ENCODE measurements at places on chromosomes 1 and 21.

DNA sequence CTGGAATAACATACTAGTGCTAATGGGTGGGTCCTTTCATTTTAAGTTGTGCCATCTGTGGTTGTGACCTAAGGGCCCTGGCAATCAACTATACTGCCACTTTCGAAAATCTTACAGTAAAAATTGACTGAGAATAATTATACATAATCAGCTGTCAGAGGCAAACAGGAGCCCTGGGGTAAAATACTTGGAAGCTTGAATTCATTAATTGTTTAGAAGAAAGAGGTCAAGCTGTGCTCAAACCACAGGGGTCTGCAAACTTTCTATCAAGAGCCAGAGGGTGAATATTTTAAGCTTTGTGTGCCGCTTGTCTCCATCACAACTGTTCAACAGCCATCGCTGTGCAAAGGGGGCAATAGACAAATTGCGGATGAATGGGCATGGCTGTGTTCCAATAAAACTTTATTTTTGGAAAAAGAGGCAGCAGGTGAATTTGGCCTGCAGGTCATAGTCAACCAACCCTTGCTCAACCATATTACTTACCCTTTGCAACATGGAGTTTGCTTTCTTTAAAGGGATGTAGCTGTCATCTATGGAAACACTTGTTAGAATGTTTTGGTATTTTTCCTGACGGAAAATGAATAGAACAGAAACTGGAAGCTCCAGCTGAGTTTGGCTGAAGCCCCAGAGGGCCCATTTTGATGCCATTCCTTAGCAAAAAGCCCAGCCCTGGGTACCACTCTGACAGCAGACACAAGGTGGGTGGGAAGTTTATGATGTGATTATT lies 35.7 kb upstream of the USP1 start:
- DNase-seq = peak; percentile 91

- DNase-seq = no peak
Observed at GRCh38 chr1:65772607-65773006, 20.1 kb upstream of the PDE4B start.

DNA sequence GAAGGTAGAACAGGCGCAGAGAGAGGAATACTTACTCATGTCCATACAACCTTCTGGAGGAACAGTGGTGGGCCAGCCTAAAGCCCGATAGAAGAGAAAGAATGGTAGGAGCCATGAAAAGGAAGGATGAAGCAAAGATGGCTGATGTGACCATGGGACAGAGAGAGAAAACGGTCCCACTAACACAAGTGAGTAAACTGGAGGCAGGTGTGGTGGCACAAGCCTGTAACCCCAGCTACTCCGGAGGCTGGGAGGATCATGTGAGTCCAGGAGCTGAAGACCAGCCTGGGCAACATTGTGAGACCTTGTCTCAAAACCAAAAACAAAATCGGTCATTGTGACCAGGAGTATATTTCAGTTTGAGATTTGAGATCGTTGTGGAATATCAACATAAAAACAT lies 49.4 kb downstream of the C1orf198 start:
- DNase-seq = no peak

- DNase-seq = no peak
Observed at GRCh38 chr1:20063861-20064292, 6.1 kb upstream of the PLA2G5 start.

- DNase-seq = no peak
Observed at GRCh38 chr1:67836769-67837168, 3.5 kb upstream of the GNG12 start.

- DNase-seq = no peak
Observed at GRCh38 chr1:16980473-16981268, at the start of gene MFAP2. MFAP2 (minus strand) TSS chr1:16980620; CDS start chr1:16978273, 2,347 bp downstream.

GRCh38 chr1:40633931-40634376 lies 31.5 kb downstream of the RIMS3 start:
- peak; percentile 14 for DNase-seq

- DNase-seq = no peak
Observed at GRCh38 chr1:8962812-8963530, 17.3 kb downstream of the CA6 start.

- no peak for DNase-seq
Observed at GRCh38 chr1:151222130-151222529, 23.8 kb downstream of the PIP5K1A start.

DNA sequence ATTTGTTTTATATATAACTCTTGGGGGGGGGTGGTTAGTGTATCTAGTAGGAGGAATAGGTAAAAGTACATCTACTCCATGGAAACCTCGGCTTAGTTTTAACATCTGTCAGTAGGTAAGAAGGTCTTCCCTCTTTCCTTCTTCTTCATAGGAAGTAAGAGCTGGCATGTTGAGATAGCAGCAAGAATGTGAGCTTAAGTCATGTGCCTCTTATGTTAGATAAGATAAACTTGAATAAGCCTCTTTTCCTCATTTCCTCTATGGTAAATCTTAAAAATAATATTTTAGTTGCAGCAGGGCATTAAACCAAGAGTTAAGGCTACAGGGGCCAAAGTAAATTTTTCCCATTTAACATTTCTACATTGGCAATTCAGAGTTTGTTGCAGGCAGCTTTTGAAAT lies 100.4 kb downstream of the MAP3K21 start:
- DNase-seq = no peak

DNA sequence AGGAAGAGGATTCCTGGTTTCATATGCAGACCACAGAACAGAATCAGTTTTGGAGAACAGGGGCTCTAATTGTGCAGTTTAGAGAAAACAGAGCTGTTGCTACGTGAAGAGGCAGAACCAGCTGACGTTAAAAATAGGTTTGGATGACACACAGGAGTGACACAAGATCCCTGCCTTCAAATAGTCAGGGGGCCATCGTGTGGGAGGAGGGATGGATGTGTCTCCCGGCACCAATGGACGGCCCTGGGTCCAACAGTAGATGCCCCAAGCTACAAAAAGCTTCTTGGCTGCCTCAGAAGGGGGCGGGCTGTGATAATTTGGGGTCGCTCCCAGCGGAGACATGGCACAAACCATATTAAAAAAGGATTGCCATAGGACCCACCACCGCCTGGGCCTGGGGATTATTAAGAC lies 87.8 kb downstream of the MRPL37 start:
- no peak for DNase-seq

DNA sequence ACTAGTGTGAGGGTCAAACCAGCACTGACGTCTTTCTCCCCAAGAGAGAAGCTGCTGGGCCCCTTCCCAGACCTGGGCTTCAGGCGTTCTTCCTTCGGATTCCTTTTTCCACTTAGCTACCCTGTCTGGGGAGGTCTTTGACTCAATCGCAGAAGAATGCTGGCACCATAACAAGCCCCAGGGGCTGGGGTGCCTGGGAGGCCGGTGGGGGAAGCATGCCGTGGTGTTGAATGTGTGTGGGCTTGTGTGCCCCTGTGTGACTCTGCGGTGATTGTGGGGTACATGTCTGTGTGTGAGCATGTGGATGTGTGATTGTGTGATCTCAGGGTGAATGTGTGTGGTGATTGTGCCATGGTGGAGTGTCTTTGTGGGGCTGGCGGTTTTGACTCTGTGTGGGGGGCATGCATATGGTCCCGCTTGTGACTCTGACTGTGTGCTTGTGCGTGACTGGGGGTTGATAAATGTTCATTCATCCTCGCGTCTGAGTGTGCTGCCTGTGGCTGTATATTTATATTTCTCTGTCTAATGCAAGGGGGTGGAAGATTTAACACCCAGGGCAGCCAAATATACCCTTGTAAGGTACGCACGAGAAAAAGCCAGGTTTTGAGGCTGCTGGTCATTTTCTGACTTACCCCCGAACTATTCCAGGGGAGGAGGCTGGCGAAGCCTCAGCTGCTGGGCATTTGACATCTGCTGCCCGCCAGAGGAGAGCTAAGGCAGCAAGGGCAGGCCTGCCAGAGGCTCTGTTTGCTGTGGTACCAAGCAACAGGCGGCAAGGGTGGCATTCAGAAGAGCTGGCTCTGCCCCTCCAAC lies 1.1 kb upstream of the SYNC start:
- DNase-seq = no peak

GRCh38 chr1:216051071-216051470 lies 372.2 kb downstream of the USH2A start:
- no peak for DNase-seq

GRCh38 chr1:191174298-191174697 lies 696.6 kb upstream of the BRINP3 start:
- no peak for DNase-seq

- no peak for DNase-seq
Observed at GRCh38 chr1:54158071-54158470, 5.3 kb upstream of the CDCP2 start.

DNA sequence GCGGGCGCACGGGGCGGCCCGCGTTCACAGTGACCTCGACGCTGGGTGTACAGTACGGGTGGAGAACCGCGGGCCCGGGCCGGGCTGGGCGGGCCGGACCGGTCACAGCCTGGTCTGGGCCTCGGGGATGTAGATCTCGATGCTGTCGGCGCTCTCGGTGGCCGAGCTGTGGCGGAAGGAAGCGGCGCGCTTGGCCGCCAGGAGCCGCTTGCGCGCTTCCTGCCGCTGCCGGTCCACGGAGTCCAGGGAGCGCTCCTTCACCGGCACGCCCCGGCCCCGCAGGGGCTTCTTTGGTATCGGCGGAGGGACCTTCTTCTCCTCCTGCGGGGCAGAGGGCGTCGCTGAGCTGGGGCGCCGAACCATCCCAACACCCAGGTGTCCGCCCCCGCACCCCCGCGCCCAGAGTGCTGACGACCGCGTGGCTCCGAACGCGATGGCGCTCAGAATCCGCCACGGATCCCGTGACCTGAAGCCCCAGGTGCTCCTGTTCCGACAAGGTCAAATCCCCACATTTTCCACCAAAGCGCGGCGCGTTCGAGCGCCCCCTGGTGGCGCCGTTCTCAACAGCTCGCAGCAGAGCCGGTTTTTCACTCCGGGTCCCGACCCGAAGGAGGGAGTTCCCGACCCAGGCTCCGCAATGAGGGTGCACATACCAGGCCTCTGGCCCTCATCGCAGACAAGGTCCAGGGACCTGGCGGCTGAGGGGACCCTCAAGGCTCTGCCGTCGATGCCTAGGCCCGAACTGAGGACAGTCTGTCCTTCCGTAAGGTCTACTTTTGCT lies 6.6 kb upstream of the SMIM12 start:
- DNase-seq = no peak

GRCh38 chr1:168763031-168763430 lies 34.0 kb upstream of the DPT start:
- DNase-seq = no peak

- no peak for DNase-seq
Observed at GRCh38 chr21:45467221-45467779, 62.3 kb downstream of the COL18A1 start.

- peak; percentile 24 for DNase-seq
Observed at GRCh38 chr1:117802531-117803257, 126.7 kb downstream of the GDAP2 start.

- no peak for DNase-seq
Observed at GRCh38 chr1:7847599-7847998, 5.3 kb downstream of the UTS2 start.

- DNase-seq = no peak
Observed at GRCh38 chr21:15240848-15241247, 176.0 kb upstream of the NRIP1 start.

GRCh38 chr1:235709018-235709417 lies 59.4 kb upstream of the GNG4 start:
- no peak for DNase-seq

- no peak for DNase-seq
Observed at GRCh38 chr1:243520831-243521230, 265.0 kb downstream of the SDCCAG8 start.

DNA sequence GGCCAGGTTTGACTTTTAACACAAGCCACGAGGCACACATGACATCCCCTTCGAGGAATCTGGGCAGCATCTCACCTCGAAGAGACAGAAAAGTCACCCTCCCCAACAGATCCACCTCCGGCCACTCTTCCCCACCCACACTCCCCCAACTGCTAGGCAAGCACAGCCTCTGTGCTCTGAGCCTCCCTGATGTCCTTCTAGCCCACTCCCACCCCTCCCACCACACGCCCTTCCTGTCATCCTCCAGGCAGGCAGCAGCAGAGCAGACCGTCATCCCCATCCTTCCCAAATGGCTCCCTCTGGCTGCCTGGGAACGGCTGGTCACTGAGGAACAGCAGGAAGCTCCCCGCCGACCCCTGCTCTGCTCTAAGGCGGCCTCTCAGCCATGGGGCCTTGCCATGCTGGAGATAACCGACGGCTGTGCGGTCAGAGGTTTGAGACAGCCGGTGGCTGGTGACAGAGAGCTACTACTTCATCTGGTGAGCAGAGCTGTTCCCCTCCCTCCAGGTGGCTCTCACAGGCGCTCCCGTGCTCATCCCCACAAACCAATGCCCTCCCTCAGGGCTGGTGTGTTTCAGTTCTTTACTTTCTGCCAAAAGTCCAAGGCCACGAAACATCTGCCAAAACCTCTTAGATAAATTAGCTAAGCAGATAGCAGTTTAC lies 25.6 kb downstream of the NPHP4 start:
- no peak for DNase-seq

DNA sequence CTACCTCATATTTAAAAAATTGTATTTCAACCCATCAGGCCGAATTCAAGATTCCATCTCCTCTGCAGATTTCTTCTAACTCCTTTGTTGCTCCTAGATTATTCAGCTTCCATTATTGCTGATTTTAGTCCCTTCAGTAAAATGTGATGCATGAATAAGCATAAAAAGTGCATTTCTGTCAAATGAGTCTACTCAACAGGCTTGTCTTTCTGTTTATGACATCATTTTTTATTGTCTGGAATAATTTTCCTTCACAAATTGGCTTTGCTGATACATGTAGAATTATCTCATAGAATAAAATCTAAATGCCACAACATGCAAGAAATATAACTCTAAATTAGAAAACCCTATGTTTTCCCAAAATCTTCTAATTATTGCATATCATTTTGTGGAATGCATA lies 1.6 kb upstream of the OR2M5 start:
- DNase-seq = no peak

DNA sequence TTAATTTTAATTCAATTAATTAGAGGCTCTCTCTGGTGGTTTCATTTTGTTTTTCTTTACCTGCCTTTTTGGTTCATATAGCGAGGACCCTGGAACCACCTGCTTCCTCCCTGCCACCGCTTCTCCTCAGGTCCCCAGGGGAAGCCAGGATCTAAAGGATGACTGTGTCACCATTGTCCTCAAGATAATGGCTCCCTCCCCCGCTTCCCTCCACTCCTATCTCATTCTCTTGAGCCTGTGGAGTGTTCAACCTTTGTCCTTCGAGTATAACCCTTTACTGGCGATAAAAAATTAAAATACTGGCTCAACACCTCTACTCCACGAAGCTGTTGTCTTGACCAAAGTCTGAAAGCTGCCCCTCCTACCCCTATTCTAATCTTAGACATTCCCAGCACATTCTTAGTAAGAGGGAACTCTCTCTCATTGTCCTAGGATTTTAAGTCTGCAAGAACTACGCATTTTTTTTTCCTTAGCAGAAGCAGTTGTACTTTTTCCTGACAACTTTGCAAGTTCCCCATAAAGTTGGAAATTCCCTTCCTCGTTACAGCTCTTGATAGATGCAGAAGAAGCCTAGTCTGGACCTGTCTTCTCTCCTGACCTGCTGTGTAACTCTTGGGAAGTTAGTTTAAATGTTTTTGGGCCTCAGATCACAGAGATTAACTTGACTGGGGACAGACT lies 12.6 kb upstream of the MAPKAPK2 start:
- no peak for DNase-seq
